Small intestine (tissue), 16 donors: ENCODE measurements at places on chromosomes 3 and 15. TPM values are rescaled to one million over a fixed set of nuclear protein-coding genes. Genes with fewer than 3 reads are reported as not detected.

PLA2G4E gene
- 0.80 TPM for polyA plus RNA-seq

GOLGA6L9 gene
- 2.2 TPM for polyA plus RNA-seq

GRCh38 chr3:171643681-171644080, 166.6 kb downstream of the PLD1 start:
- H3K4me3 ChIP-seq: no peak overlapping the region
- H3K36me3 ChIP-seq: peaks cover 3% of the 10 kb centered on the region
- no peaks in the 10 kb centered on the region for H3K4me1 ChIP-seq
- H3K27ac ChIP-seq: no peak overlapping the region
- no peak for DNase-seq

- DNase-seq: no peak
- H3K27me3 ChIP-seq: no peaks in the 10 kb centered on the region
- H3K27ac ChIP-seq: no peak overlapping the region
- H3K4me3 ChIP-seq: no peak overlapping the region
These were observed 7.6 kb downstream of the CORO2B start for GRCh38 chr15:68586274-68586961.

- no peaks in the 10 kb centered on the region for H3K4me1 ChIP-seq
- DNase-seq: peak; percentile 42
- H3K27ac ChIP-seq: no peak overlapping the region
These were observed 345.6 kb downstream of the MCTP2 start for GRCh38 chr15:94576889-94577533.
